ENCODE measurements at places on chromosomes 4 and X.
A peak's percentile ranks its signal among the peaks of the same experiment; 100 is the strongest.

- no peak for DNase-seq
Measured at GRCh38 chr4:96952610-96953009, 1112.7 kb downstream of the PDHA2 start.

DNA sequence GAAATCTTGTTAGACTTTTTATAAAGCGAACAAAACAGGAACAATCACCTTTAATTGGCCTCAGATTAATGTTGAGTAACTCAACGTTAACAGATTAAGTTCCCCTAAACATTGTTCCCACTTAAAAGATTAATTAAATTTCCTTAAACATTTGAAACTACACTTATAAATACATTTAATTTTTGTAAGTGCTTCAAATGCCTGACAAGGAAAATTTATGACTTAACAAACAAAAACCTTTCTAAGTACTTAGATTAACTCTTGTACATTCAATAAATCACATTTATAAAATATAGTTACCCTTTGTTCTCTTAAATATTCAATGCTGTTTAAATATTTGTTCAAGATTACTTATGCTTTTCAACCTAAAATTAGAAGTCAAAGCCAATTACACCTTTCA is 39.4 kb upstream of the OCIAD2 start:
- DNase-seq = no peak

DNA sequence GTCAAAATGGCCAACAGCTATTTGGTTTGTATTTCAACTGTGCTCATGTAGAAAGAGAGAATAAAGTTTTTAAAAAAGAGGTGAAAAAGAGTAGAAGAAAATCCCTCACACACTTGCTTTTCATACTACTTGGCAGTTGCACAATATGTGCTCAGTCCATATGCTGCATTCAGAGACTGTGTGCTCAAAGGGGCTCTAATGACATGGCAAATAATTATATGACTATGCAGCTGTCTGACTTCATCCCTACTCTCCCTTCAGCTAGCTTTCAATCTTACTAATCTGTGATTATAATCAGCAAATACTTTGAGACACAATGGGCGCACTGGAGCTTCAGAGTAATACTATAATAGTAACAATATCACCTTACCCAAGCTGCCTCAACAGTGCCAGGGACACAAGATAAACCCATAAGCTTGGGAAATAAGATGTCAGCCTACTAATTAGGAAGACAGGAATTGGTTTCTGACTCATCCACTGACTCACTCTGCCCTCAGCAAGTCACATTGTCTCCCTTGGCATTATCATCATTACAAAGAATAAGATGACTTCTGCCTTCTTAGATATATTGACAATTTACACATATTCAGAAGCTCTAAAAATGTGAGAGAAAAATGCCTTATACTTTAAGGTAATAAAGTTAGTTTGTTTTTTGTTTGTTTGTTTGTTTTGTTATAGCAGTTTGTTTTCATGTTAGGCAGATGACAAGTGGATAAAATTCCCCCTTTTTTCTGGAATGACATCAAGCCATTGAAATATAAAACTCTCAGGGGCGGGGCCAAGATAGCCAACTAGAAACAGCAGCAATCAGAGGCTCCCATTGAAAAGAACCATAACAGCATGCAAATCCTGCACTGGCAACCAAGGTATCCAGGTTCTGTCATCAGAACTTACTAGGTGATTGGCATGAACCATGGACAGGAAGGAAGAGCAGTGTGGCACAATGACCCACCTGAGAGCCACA is 311.6 kb downstream of the FAM133A start:
- no peak for DNase-seq

GRCh38 chr4:139470997-139471665 is 17.2 kb downstream of the RAB33B start:
- DNase-seq = no peak

GRCh38 chr4:169510617-169511016 is 101.8 kb downstream of the NEK1 start:
- no peak for DNase-seq

DNA sequence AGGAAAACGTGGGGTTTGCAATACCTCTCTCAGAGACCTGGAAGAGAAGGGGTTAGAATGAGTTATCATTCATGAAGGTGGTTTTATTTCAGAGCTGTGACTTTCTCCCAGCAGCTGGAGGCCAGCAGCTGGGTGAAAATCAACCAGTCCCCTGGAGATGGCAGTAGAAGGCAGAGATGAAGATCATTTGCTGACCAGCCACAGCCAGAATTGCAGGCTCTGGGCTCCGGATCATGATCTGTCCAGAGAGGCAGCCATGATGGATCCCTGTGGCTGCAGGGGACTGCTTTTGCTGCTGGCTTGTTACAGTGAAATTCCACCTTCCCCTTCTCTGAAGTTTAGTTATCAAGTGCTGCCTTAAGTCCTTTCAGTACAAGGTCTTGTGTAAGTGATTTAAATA is 46.9 kb upstream of the TAB3 start:
- DNase-seq = peak; percentile 13

DNA sequence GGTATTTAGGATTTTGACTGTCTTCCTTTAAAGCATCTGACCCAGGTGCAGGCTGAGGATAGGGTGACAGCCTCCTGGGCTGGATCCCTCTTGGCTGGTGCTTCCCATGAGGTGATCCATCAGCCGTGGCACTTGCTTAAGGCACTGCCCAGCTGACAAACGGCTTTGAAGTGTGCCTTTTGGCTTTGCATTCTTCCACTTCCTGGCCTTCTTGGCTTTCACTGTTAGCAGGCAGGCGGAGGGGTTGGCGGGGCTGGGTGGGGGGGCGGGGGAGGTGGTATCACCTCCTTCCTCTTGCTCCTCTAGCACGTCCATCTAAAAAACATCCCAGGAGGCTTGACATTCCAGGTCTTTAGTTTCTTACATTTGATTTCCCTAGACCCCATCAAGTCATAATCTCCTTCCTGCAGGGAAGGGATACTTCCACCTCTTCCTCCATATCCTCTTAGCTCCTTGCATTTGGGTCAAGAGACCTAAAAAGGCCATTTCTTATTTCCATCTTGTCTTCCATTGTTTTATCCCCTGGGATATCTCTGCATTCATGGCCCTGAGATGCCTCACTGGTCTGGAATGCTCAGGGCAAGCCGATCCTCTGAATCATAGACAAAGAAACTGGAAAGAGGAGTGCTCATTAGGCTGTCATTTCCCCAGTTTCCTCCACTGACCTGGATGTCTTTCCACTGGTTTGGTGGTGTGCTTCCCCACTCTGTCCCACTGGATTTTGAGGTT is 11.3 kb upstream of the APLN start:
- no peak for DNase-seq
